ENCODE measurements at places on chromosomes 13 and 19.

DNA sequence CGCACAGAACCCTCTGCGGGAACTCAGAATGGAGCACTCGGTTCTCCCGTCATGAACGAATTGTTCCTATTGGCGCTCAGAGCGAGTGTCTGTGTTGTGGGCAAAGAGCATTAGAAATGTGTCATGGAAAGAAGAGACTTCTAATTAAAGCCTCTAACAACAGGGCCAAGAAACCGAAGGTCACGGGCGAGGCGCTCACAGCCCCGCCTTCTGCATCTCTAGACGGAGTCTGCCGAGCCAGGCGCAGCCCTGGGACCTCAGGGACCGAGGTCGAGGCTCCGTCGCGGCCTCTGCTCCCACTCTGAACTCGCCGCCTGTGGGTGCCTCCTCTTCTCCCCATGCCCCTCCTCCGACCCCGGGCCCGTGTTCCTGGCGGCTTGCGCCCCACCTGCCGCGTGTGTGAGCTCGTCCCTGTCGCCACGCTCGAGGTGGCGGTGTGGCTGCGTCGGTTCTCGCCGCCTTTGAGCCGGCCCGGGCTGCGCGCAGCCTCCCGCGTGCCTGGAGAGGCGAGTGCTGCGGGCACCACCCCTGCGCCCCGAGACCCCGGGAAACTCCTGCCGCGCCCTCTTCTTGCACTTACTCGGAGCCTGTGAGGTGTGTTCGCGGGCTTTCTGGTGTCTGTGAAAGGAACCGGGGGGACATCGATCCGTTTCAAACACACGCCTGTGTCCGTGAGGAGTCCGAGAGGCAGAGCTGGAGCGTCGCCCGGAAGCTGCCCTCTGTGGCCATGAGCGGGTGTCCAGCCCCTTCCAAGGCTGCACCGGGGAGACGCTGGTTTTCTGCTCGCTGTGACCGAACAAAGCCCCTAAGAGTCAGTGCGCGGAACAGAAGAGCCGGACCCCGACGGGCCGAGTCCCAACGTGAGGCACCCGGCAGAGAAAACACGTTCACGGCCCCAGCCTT lies 45.4 kb upstream of the SPACA7 start:
- no peak for DNase-seq

- DNase-seq: no peak
Measured at GRCh38 chr13:28551498-28551895, 56.6 kb upstream of the FLT1 start.

- no peak for DNase-seq
Measured at GRCh38 chr13:112602189-112602588, 14.2 kb upstream of the TUBGCP3 start.

GRCh38 chr19:38869836-38870607 lies 8.1 kb downstream of the RINL start:
- DNase-seq: peak; percentile 93

DNA sequence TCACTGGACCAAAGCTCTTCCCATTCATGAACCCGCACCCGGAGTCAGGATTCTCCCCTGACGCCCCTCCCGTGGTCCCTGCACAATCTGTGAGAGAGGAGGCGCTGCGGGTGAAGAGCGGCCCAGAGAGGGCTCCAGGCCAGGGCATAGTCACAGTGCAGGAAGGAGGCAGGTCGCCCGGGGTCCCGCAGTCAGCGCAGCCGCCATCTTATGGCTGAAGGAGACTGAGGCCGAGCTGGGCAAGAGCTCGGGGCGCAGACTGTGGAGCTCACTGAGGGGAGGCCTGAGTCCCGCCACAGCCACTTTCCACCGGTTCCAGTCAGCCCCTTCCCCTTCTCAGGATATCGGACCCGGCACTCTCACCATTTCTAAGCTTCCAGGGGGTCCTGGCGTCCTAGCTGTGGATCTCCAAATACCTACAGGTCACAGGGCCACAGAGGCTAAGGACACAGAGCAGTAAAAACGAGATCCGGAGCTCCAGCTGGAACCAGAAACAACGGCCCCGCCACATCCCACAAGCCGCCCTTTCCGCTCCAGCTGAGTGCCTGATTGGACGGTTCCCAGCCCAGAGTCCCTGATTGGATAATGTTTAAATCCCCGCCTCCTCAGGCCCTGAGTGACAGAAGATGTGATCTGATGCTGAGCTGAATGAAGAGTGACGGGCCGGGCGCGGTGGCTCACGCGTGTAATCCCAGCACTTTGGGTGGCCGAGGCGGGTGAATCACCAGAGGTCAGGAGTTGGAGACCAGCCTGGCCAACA lies at the start of gene ZNF99:
TSS of gene ZNF99 (minus strand) at position 501 of the 760 bp plus-strand sequence. CDS start at position 366, 135 bp downstream.
- no peak for DNase-seq

DNA sequence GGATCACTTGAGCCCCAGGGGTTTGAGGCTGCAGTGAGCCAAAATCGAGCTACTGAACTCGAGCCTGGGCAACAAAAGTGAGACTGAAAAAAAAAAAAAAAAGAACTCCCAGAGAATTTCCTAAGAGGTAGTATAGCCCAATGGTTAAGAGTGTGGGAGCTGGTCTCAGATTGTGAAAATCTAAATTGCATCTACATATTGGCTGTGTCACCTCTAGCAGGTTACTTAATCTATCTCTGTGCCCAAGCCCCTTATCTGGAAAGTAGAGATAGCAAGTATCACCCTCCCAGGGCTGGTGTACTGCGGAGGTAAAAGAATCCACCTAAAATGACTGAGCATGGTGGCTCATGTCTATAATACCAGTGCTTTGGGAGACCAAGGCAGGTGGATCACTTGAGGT lies 3.7 kb upstream of the PLAUR start:
- DNase-seq: no peak

DNA sequence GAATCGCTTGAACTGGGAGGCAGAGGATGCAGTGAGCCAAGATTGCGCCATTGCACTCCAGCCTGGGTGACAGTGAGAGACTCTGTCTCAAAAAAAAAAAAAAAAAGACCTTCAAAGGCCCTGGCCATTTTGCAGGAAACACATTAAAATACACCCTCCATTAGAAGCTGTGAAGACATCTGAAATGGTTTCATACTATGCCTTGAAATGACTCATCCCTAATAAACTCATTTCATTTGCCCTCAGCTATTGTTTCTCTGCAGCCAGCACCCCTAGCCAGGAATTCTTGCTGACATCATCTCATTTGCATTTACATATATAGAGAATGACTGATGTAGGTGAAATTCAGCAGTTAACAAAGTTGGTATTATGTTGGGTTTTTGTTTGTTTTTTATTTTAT lies 8.7 kb downstream of the EML2 start:
- peak; percentile 58 for DNase-seq

GRCh38 chr19:1465191-1466016 lies 13.6 kb downstream of the C19orf25 start:
- DNase-seq: no peak

DNA sequence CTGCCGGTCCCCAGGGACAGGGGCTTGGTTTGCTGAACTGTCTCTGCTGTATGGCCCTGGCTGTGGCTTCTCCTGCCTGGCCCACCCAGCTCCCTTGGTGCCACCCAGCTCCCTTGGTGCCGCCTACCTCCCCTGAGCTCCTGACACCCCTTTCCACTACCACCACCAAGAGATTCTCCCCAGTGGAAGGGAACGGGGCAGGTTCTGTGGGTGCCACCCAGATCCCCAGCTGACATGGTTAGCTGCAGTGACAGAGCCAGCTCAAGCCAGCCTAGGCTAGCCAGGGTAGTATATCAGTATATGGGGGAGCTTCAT lies 28.5 kb upstream of the POP4 start:
- DNase-seq: no peak

DNA sequence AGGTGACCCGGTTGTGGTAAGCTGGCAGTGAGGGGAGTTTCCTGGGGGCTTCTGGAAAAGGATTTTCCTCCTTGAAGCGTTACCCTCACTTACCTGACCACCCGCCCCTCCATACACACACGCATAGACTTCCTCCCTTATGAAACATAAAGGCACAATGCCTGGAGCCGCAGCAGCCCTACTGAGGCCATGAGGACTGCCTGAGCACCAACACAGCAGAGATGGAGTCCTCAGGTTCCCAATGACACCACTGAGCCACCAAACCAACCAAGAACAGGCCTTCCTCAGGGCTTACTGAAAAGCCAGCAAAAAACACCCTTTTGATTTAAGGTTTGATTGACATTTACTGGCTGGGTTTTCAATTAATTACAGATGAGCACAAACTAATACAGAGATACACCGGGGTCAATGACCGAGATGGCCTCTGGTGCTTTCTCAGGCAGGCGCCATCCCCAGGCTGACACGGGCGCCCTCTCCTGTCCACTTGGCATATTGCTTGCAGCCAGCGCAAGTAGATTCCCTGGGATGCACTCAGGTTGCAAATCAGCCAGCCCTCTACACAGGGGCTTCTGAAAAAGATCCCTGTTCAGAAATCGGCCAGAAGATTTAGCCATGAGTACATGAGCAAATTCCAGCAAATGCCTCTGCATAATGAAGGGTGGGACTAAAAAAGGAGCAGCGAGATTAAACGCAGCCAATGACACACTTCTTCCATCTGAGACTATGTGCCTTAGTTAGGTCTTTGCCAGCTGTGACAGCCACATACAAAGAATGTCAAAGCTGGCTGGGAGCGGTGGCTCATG lies 14.8 kb downstream of the OPA3 start:
- peak; percentile 31 for DNase-seq

DNA sequence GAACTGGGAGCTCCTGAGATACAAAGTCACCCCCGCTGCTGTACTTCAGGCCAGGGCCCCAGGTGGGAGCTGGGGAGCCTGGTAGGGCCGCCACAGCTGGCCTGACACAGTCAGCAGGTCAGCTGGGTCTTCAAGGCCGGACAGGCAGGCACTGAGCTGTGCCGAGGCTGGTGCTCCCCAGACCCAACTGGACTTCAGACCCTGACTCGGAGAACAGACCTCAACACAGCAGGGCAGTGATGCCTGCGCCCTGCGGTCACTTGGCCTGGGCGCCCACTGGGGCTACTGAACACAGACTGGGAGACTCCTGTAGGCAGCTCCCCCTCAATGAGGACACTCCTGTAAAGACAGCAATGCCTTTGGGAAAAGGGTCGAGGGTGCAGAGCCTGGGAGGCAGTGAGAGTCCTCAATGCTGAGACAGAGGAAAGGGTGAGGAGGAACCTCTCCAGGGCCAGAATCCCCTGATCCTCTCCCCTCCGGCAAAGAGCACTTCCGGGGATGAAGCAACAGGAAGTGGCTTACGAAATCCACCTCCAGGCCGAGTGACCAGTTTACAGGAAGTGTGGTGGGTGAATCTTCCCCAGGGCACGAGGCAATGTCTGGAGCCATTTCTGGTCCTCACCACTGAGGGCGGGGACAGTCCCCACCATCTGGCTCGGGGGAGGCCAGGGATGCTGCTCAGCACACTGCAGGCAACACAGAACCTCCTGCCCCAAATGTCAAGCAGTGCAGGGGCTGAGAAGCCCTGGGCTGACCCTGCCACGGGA lies 40.8 kb upstream of the ISYNA1 start:
- DNase-seq: peak; percentile 67

DNA sequence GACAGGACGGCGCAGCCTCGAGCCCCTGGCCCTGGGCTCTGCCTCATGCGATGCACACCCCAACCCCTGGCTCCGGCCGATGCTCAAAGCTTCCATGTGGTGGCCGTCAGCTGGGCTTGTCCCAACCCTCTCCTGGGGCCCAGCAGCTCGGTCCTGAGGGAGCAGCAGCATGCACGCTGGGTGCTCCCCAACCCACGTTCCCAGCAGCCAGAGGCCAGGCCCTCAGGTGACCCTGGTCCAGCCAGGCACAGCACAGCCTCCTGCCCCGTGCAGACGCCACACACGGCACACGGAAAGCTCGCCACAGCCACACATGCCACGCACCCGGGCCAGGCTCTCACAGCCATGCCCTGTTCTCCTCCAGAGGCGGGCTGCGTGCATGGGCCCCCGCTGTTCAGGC lies 60.7 kb downstream of the IER2 start:
- DNase-seq: no peak

DNA sequence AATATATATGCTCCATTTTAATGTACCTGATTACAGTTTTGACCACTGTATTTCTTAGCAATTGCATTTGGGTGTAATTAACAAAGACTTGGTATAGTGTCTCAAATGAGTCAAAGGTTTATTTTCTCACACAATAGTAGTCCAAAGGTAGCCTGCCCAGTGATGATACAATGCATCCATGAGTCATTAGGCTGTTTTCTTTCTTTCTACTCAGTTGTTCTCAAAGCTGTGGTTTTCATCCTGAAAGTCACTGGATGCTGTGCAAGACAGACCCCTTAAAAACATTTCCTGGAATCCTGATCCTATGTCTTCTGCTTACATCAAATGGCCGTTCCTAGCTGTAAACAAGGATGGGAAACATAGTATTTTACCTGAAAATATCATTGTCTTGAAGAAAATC lies 651.2 kb upstream of the MIR17HG start:
- no peak for DNase-seq

- DNase-seq: no peak
Measured at GRCh38 chr13:112721198-112722104, 31.6 kb downstream of the ATP11A start.

DNA sequence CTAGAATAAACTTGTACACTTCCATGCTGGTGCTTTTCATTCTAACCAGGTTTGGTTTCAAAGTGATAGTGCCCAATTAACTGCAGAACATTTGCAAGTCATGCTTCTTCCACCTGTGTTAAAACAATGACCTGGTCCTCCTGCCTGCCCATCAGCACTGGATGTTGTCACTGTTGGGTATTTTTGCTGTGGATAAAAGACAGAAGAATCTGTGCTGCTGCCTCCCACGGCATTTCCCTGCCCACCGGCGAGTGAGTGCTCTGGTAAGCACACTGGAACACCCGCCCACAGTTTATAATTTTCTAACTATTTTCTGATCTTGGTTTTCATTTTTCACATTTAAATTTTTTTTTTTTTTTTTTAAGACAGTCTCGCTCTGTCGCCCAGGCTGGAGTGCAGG lies 2.3 kb upstream of the AKAP8 start:
- no peak for DNase-seq

GRCh38 chr13:73179650-73180274 lies 121.0 kb downstream of the KLF5 start:
- no peak for DNase-seq

Measured in GM06990 (cell line).